ENCODE measurements at places on chromosomes 5 and 9.
A peak's percentile ranks its signal among the peaks of the same experiment; 100 is the strongest.

DNA sequence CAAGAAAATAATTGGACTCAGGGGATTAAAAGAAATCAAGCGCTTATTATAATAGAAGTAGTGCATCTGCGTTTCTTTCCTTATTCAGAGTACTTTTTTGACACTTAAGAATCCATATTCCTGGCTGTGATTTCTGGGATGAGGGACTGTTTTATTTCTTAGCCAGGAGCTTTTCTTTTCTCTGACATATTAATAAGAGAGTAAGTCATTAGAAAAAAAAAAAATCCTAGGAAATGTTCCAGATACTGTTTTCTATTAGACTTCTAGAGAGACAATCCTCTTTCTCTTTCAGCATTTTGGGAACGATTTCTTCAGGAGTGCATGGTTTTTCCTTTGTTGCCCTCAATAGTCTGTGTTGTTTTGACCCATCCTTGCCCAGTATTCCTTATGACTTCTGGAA is 8.3 kb upstream of the ABCA1 start:
- DNase-seq = no peak

DNA sequence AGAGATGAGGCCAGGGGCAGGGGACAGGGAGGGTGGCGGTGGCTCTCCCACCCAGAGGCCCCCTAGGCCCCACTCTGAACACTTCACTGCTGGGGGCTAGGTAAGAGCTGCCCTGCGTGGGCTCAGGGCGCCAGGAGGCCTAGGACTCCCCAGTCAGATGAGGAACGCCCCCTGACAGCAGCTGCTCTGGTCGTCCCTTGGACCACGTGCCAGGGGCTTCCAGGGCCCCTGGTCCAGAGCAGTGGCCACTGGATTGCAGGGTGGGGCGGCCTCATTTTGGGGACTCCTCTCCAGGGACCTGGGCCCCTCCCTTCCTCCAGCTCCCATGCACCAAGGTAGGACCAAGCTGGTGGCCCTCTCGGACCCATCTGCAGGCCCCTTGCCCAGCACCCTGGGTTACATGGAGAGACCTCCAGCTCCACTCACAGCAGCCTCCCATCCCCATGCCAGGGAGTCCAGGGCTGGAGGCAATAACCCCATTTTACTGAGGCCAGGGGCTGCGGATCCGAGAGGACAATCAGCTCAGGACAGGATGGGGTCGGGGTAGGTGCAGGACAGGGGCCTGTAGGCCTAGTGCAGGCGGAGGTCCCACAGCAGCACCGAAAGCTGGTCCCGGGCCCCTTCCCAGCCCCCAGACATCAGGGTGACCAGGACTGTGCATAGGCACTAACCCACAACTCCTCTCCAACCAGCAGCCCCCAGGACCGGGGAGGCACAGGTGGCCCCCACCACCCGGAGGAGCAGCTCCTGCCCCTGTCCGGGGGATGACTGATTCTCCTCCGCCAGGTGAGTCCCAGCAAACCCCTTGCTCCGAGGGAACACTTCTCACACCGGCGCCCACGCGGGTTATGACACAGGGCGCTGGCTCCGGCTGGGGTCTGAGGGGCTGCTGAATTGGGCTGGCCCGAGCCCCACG is 1.5 kb downstream of the EGFL7 start:
- DNase-seq = peak; percentile 25

- DNase-seq = no peak
These were observed 483.1 kb upstream of the PIK3R1 start for GRCh38 chr5:67732471-67732870.

- no peak for DNase-seq
These were observed 75.0 kb downstream of the GCNT1 start for GRCh38 chr9:76534026-76534425.

GRCh38 chr9:81431641-81432040 is 257.7 kb downstream of the TLE1 start:
- DNase-seq = no peak

DNA sequence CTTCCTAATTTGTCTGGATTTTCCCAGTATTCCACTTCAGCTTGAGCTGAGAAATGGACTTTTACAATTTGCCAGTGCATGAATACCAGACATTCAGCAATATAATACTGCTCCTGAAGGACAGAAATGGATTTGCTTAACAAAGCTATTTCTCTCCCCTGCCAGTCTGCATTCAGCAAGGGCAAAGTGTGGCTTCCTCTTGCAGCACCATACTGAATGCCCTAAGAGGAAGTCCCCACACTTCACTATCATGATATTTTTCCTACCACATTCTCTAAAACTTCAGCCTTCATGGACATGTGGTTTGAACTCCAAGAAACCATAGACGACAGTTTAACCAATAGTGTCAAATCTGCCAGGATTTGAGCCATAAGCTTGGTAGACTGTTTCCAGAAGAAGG is 19.8 kb upstream of the TLE4 start:
- DNase-seq = no peak

DNA sequence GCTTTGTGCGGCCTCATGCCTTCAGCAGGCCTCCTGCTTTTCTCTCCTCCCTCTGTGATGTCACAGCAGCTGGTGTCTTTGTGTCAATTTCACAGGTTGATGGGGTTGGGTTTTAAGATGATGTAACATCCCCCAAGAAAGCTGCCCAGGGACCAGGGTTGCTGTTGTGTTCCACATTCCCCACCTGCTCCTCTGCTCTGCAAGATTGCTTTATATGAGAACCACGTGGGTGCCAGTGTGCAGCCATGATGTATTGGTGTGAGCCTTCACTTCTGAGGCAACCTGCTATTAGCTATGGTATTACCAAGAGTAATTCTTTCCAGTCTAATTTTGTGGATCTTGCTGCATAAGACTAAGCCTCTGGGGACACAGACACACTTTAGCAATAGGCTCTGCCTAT is 213.0 kb upstream of the ADAMTS16 start:
- DNase-seq = no peak

All from heart right ventricle (tissue), 16 donors.